ENCODE measurements at places on chromosomes 6 and 20.

DNA sequence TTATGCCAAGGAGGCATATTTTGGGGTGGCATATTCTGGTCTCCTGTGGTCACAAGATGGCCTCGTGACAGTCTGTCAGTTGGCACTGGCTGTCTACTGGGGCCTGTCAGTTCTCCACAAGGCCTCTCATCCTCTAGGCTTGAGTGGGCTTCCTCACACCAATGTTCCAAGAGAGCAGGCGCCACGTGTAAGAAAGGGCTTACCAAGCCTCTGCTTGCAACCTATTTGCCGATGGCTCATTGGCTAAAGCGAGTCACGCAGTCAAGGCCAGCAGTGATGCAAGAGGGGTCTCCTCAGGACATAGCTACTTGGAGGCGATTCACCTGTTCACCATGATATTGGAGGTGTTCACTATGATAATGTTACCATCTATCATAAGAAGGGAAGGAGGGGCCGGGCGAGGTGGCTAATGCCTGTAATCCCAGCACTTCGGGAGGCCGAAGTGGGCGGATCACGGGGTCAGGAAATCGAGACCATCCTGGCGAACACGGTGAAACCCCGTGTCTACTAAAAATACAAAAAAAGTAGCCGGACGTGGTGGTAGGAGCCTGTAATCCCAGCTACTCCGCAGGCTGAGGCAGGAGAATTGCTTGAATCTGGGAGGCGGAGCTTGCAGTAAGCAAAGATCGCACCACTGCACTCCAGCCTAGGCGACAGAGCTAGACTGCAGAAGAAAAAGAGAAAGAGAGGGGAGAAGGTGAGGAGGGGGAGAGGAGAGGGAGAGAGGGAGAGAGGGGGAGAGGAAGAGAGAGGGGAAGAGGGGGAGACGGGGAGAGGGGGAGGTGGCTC, 35.3 kb downstream of the C6orf52 start:
- DNase-seq, result no peak

DNA sequence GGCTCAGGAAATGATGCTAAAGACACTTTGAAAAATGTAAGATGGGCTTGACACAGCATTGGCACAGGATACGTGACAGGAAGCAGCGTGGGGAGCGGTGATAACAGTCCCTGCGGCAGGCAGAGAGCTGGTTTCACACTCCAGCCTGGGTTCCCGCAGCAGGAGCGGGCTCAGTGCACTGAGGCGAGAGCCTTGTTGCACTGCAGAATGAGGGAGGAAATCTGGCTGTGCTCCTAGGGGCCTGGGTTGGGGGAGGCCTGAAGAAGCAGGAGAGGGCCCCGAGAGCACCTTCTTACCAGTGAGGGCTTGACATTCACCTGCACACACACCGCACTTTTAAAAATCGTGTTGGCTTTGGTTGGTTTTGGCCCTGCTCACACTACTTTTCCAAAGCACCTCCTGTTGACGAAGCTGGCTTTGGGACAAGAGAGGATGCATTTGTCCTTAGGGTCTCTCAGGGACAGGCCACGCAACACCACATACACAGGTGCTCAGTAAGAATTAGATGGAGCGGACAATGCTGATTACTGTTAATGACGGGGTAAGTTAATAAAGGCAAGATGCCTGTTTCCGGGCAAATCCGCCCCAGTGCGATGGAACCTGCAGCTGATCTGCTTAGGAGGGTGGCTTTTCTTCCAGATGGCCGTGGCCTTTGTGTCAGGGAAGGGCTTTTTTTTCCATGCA, 49.4 kb upstream of the ARMC2 start:
- DNase-seq, result no peak

DNA sequence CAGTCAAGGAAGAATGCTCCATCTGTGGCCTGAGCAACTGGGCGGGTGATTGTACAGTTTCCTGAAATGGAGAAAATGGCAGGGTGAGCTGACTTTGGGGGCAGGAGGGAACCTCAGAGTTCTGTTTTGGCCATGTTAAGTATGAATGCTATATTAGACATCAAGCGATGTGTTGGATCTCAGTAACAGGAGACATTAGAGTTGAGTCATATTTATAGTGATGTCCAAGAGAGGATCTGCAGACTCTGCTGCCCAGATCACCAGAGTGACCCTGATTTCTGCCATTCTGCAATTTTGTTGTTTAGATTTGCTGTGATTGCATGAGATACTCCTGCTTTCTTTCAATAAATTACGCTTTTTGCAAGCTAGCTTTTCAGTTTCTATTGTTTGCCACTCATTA, 131.4 kb upstream of the ENPP5 start:
- DNase-seq, result no peak

GRCh38 chr6:13035606-13036005, 292.7 kb downstream of the TBC1D7 start:
- DNase-seq, result no peak

DNA sequence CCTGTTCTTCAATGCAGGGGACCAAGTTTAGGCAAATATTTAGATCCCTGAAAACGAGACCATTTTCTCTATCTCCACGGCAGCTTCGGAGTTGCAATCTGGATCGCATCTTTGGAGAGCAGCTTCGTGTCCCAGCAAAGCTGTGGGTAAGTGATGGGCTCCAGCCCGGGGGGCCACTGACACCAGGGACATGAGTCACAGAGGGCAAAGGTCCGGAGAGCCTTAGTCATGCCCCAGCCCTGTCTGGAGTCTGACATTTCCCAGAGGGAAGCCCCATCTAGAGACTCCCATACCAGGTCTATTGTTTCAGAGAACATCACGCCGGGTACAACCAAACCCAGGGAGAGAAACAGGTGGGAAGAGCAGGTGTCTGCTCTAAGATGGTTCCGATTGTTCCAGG, 95.9 kb downstream of the NFATC2 start:
- DNase-seq, result peak; percentile 63

- peak; percentile 88 for DNase-seq
These were observed 181.9 kb downstream of the SYNDIG1 start for GRCh38 chr20:24651171-24651975.

DNA sequence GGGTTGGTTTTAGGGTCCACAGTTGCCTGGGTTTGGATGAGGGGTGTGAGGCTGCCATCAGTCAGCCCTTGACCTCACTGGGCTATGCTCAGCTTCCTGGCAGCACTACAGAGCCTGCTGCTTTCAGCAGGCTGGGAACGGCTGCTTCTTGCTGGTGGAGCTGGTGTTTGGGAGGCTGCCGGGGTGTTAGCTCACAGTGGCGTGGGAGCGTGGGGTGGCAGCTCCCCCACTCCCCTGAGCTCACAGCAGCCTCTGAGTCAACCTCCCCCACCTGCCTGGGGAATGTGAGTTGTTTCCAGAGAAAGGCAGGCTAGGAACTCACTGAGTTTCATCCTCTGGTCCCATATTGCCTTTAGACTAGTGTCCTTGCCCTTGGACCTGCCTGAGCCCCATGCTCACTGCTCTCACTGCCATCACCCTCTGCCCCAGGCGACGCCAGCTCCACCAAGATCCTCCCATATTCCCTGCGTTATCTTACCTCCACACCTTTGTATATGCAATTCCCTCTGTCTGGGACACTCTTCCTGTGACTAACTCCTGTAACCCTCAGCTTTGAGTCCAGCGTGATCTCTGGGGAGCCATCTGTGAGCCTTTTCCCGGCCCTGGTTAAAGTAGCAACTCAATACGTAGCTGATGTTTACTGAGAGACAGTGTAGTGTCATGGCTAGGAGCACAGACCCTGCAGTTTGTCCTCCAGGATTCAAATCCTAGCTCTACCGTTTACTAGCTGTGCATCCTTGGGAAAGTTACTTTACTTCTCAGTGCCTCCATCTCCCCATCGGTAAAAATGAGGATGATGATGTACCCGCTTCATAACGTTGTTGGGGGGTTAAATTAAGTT, 34.8 kb downstream of the PPP1R16B start:
- peak; percentile 47 for DNase-seq

- peak; percentile 81 for DNase-seq
These were observed 2.4 kb upstream of the ZMYND8 start for GRCh38 chr20:47358672-47359529.

GRCh38 chr20:45077559-45077958, 23.4 kb downstream of the KCNS1 start:
- DNase-seq, result no peak

- DNase-seq, result no peak
These were observed 186.7 kb downstream of the PHACTR1 start for GRCh38 chr6:12903246-12903645.

GRCh38 chr6:87122477-87122876, 27.6 kb upstream of the CGA start:
- no peak for DNase-seq
